ENCODE measurements at places on chromosomes 5 and 9.

DNA sequence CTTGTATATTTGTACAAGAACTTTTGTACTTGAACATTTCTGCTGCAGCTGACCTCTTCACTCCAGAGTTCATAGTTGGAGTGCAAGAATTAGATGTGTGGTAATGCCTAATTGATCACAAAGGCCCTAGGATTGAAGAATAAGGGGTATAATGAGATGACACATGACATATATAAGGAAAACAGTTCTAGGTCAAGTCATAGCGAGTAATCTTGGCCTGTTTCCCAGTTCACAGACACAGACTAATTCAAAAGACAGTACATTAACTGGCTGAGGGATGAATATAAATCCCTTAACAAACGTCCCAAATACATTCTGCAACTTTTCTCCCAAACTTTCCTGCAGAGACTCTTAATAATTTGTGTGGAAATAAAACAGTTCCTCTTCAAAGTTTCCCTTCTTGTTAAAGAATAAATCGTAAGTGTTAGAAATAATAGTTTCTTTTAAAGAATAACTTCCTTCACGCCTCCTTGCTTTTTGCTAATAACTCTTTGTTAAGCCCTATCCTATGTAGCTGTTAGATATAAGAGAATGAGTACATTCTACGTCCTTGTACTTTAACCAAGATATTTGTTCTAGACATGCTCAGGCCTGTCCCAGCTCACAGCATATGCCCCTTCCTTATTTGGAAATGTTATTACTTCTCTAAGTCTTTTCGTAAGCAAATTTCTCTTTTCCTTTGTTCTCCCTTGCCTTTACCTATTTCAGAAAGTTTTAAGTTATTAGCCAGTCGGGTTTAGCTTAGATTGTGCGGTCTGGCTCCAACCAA lies 556.4 kb upstream of the CTNND2 start:
- no peak for ATAC-seq

GRCh38 chr9:111066468-111066867 lies 28.2 kb upstream of the LPAR1 start:
- no peak for ATAC-seq

- no peak for ATAC-seq
Measured at GRCh38 chr9:104900871-104901270, 27.1 kb downstream of the ABCA1 start.

DNA sequence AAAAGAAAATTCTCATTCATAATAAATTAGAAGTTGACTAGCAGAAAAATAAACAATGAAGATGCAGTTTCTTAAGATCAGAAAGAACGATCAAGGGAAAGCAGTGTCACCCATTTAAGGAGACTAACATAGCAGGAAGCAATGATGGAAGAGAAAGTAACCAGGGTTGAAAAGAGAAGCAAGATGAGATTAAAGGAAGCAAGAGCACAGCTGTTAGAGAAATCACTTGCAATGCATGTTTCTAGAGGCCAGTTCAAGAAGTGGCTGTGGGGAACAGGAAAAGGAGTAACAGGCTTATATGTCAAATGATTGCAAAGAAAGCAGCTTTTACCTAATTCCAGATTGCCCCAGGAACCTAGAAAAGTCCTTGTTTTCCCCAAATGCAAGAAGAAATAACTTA lies 46.8 kb upstream of the SLC1A1 start:
- ATAC-seq = no peak

DNA sequence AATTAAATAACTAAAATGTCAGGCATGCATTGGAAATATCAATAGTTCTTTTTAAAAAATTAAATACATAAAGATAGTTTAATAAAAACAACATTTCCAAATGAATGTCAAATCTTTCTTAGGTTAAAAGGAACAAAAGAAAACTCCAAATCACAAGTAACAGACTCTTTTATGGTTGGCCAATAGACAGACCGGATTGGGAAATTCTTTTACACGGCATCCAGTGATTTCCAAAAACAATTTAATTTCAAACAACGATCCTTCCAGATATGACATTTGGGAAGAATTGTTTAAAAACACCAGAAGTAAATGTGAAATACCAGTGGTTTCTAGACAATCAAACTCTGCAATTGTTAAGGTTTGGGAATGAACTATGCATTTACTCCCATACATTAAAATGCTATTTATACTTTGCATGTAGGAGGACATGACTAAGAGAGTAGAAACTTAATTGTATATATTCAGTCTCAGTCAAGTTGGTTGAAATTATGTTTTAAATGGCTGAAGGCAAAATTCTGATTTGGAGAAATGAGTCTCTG lies 32.8 kb downstream of the ZNF474 start:
- ATAC-seq = no peak

- no peak for ATAC-seq
Measured at GRCh38 chr5:121979691-121980090, 17.9 kb downstream of the SRFBP1 start.

DNA sequence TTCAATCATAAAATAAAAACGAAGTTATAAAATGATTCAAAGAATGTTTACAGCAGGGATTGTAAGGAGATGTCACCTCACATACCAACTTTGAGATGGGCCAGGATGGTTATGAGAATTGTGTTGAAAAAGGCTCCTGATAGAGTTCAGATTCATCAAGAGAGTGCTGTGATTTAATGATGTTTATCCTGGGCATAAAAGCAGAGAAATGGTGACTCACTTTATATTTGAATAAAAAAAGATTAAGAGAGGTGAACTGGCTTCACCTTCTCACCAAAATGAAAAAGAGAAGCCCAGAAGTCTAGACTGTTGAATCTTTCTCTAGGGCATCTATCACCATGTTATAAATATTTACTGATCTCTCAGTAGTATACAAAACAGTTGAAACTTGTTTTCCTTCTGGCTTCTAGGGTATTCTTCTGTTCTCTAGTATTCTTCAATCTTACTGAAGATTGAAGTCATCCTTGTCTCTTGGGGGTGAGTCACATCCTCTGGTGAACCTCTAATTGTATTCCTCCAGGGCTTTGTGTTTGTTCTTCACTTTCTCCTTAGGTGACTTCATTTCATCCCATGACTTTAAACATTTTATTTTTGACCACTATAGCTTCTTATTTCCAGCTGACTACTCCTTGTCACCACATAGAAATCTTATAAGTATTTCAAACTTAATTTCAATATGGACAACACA lies 1237.3 kb upstream of the C9orf72 start:
- ATAC-seq = peak; percentile 32

GRCh38 chr9:36136894-36137391 lies 410 bp downstream of the GLIPR2 start:
- peak; percentile 52 for ATAC-seq

- ATAC-seq = no peak
Measured at GRCh38 chr9:79357194-79357593, 214.6 kb upstream of the TLE4 start.

DNA sequence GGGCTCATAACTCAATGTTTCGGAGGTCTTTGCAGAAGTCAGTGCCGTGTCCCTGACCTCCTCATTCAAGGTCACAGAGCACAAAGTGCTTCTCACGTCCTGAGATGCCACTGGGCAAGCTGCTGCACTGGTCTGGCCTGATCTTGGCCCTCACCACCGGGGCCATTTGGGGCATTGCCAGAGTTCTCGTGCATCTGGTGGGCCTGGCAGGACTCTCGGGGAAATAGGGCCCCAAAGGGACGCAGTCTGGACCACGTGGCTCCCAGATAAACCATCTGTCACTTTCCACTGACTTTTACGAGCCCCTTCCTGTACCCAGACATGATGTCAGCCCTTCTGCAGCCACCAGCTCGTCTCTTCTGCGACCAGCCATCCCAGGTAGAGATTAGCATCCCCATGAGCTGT lies 54.8 kb downstream of the HRH2 start:
- no peak for ATAC-seq

DNA sequence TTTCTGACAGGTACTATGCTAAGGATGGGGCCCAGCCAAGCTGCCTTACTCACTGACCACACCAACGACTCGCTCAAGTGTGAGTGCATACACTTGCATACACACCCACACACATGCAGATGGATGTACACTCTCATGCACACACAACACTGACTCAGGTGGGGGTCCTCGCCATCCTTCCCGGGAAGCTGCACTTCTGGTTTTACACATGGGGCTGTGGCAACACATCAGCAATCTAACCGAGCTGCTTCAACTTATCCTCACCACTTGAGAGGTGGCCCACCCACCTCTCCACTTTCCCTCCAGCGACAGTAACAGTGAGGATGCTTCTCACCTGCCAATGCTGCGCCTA lies 67.2 kb upstream of the SLC25A51 start:
- no peak for ATAC-seq

GRCh38 chr9:73011181-73011750 lies 58.4 kb upstream of the ALDH1A1 start:
- ATAC-seq = no peak

GRCh38 chr5:178553517-178553916 lies 36.7 kb downstream of the COL23A1 start:
- no peak for ATAC-seq

DNA sequence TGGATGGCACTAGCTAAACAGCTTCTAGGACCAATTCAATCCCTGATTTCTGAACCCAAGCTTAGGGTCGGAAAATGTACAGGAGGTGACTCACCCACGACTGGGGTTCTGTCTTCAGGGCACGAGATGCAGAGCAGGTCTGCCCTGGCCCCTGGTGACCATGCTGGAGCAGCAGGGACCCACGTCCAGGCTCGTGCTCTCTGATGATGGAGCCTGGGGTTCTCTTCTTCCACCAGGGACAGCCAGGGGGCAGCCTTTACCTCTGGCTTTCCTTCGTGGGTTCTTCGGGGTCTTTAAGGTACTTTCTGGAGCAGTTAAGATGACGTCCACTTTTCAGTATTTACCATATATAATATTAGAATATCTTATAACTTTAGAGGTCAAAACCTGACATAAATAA lies 2.1 kb downstream of the CFAP77 start:
- no peak for ATAC-seq

DNA sequence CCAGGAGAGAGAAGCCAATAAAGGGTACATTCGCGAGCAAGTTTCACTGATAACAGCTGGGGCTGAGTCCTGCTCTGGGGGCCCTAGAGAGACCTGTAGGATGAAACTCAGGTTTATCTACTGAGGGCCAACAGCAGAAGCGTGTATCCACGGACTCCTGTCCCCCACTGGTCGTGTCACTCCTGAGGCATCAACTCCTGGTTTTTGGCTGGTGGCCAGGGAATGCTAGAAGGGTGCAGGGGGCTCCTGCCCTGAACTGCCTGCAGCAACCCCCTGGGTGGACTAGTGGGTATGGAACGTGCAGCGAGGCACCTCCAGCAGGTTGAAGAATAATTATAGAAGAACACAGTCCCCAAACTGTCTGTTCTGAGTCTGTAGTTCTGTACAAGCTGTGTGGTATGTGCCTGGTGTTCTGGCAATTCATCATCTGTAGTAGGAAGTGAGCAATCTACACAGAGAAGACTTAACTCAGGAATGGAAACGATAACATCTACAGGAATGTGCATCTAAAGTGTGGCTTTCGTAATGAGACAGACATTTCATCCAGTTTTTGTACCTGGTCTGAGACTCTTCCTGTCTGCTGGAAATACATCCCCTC lies 64.5 kb upstream of the GNA14 start:
- peak; percentile 88 for ATAC-seq
